Karpas-422 (cell line): ENCODE measurements at places on chromosomes 3 and 15. TPM values are rescaled to one million over a fixed set of nuclear protein-coding genes. Genes with fewer than 3 reads are reported as not detected.
A peak's percentile ranks its signal among the peaks of the same experiment; 100 is the strongest.

The ASB14 gene
- 0.04 TPM in 1 of 2 replicates, not detected in the other for total RNA-seq

The ALG1L2 gene
- not detected in 2 replicates for total RNA-seq

The ITIH1 gene
- not detected in 2 replicates for total RNA-seq

The SLC27A2 gene
- total RNA-seq = not detected in 2 replicates

The ATP13A5 gene
- total RNA-seq = not detected in 2 replicates

The PPCDC gene
- total RNA-seq = 19.3 and 30.6 TPM in 2 replicates

The SCAANT1 gene
- not detected in 2 replicates for total RNA-seq

The GOLGA8J gene
- total RNA-seq = not detected in 2 replicates

DNA sequence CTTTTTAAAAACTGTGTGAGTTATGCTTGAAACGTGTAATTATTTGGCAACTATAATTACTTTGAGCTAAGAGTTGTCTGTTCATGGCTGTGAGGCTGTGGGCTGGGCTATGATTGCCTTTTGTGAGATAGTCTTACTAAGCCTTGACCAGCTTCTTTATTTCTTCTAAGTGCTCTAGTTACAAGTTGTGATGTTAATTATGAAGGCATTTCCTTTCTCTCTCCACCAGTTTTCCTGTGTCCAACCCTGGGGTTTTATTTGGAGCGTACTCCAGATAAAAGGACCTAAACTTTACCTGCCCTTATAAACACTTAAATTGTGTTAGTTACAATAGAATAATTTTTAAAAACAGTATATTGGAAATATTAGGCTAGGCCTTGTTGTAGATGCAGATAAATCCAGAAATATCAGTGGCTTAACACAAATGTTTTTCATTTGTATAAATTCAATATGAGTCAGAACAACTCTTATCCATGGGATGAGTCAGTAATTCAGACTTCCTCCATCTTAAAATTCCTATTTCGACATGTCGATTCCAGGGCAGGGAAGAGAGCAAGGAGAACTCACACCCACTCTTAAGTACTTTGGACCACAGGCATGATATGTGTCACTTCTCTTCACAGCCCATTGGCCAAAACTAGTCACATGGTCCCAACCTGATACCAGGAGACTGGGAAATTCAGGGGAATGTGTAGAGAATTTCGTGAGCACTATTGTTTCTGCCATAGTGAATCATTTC, 17.0 kb downstream of the TMEM62 start:
- DNase-seq = no peak

- peak; percentile 63 for DNase-seq
These were observed 639 bp downstream of the NIPA1 start for GRCh38 chr15:22786868-22787698.

DNA sequence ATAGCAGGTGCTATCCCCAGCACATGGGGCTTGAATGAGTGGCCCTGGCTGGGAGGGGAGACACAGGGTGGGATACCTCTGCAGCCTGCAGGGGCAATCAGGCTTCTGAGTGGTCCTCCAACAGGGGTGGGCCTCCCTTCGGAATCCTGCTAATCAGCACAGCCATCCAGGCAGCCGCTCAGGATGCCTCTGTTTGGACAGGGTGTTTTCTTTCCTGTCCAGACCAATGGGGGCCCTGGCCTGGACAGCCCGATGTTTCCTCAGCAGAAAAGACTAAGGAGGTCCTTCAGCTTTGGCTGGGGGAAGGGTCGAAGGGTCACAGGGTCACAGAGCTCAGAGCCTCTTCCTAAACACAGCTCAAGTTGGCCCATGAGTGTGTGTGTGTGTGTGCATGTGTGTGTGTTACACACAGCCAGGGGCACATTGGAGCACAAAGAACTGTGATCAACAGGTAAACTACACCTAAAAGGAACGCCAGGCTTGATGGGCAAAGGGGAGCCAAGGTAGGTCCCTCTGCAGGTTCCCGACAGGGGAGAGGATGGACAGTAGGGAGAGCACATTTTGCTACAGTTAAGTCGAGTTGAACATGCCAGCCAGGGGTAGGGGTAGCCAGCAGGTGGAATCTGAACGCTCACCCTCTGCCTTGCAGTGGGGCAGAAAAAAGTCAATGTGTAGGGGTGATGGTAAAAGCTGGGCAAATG, 1.1 kb upstream of the HAPLN3 start:
- no peak for DNase-seq

DNA sequence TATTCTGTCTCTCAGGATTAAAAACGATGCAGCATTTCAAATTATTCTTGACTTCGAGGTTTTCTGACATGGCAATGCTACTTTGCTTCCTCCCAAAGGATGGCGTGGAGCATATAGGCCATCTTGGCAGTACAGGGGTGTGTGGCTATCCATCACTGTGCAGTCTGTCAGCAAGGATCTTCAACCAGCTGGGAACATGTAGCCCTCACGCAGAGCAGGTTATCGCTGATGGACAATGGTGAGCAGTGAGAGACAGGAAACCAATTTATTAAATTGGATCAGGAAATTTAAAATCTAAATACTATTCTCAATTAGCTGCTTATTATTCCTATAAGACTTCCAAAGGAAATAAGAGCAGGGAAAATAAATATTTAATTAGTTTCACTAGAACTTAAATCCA, 615.3 kb downstream of the OTOL1 start:
- no peak for DNase-seq

- DNase-seq = peak; percentile 95
These were observed 54.8 kb upstream of the SPESP1 start for GRCh38 chr15:68875377-68876116.

GRCh38 chr15:94387849-94388441, 156.6 kb downstream of the MCTP2 start:
- DNase-seq = no peak

DNA sequence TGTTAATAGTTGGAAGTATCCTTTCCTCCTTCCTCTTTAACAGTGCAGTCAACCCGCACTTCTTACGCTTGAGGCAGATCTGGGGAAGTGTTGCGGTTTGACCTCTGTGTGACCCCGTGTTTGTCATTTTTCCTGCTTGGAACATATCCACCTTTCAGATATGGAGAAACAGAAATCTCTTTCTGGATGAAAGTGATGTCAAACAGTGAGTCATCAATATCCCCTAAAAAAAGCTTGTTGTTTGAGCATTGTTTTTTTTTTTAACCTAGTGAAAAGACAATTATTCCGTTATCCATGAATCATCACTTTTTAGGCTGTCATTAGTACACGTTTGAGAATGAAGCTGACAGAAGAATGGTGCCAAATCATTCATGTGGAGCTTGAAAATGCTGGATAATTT, 293.7 kb downstream of the ARPP21 start:
- no peak for DNase-seq

GRCh38 chr3:193863657-193864357, 270.8 kb downstream of the OPA1 start:
- DNase-seq = no peak

GRCh38 chr3:172562871-172563865, 39.9 kb upstream of the TNFSF10 start:
- no peak for DNase-seq
